ENCODE measurements at places on chromosomes 3 and 15.

- DNase-seq, result no peak
Observed at GRCh38 chr3:168877899-168878298, 782.2 kb upstream of the GOLIM4 start.

- no peak for DNase-seq
Observed at GRCh38 chr3:14829811-14830210, 11.0 kb downstream of the FGD5 start.

DNA sequence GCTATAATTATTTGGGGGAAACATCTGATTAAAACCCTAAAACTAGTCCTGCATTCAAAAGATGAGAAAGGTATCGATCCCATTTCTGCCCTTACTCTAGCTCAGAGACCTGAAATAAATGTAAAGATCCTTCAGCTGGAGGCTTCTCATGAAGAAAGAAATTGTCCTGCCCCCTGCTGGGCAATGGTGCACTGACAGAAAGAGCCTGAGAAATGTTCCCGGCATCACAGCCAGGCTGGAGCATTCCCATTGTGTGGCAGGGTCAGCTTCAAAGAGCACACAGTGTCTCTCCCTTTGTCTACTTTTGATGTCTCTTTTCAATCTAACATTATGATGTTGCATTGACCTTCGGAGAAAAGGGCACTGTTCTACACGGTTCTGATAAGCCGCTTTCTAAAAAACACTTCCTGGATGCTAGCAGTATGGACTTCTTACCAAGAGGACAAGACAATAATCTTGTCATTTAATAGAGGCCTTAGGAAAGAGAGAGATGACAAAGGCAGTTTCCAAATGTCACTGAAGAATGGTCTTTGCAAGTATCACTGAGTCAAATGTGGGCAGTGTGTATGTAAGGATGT lies 287.5 kb downstream of the MAGI1 start:
- peak; percentile 34 for DNase-seq

- DNase-seq, result peak; percentile 35
Observed at GRCh38 chr15:92392462-92392861, 1.2 kb upstream of the ST8SIA2 start.

DNA sequence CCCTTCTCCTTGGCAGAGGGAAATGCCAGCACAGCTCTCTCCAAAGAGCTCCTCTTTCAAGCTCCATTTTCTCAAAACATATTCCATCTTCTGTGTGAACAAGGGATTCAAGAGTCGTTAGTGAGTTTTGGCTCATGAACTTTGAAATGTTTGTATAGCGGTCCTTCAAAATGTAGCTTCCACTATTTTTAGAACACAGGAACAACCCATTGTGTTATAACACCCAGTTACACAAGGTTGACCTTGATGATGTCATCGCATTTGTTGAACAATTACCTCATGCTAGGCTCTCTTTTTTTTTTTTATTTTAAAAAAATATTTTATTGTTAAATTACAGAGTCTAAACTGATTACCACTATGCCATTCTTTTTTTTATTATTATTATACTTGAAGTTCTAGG lies 251.7 kb downstream of the THSD4 start:
- DNase-seq, result no peak

DNA sequence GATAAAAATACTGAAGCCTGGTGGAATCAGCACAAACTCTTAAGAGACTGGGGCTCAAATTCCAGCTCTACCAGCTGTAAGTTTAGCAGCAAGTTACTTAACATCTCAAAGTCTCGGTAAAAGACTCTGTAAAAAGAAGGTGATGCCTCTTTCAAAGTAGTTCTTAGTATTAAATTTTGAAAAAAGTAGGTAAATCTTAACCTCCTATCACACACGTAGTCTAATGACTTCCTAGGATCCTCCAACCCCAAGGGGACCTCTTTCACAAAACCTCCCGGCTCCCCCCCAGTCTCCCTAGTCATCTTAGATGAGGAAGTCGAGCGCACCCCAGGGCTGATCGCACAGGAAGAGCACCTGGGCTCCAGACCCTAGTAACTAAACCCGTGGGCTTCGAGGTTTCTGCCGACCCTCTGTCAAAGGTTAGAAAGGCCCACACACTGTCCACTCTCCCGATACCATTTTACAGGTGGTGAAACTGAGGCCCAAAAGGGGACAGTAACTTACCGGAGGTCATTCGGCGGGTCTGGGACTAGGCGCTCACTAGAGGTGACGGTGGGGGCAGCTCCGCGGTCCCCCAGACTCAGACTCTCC lies 427 bp downstream of the MBD4 start:
- DNase-seq, result no peak
